ENCODE measurements at places on chromosomes 5 and 9. TPM values are rescaled to one million over a fixed set of nuclear protein-coding genes. Genes with fewer than 3 reads are reported as not detected.

MCCC2 gene
- 38.6 TPM for total RNA-seq

CMYA5 gene
- total RNA-seq = 2.8 TPM

- no peak for DNase-seq
Observed at GRCh38 chr5:141779503-141779973, 97.5 kb upstream of the ARAP3 start.

ALDOB gene
- not detected for total RNA-seq

CBY3 gene
- total RNA-seq = not detected

- DNase-seq = no peak
Observed at GRCh38 chr5:35183556-35183955, 46.7 kb downstream of the PRLR start.

DNA sequence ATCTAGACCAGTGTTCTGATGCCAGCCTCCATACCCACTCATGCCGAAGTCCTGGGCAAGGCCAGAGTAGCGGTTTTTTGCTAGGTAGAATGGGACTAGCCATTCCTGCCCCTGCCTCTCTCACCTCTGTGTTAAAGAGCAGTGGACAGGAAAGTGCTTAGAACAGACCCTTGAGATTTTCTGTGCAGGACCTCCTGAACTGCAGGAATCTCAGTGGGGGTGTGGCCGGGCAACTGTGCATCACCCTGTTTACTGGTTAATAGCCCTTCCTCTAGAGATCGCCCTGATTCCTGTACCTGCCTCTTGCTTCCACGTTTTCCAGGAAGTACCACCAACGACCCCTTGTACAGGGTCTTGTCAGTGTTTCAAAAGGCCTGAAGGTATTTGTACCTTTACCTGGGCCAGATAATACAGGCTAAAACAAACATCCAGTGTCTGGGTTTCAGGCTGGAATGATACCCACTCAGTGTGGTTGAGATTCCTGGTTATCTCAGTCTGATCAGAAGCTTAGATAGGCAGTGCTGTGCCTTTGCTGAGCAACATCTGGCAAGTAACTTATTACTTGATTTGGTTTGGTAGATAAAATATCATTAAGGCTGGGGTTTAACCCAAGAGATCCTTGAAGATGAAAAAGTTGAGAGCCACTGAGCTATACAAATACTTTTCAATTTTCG is 65.9 kb downstream of the RGS3 start:
- no peak for DNase-seq

GRCh38 chr5:8844206-8844605 is 701.7 kb downstream of the SEMA5A start:
- no peak for DNase-seq

FXN gene
- total RNA-seq = 1.6 TPM

DNA sequence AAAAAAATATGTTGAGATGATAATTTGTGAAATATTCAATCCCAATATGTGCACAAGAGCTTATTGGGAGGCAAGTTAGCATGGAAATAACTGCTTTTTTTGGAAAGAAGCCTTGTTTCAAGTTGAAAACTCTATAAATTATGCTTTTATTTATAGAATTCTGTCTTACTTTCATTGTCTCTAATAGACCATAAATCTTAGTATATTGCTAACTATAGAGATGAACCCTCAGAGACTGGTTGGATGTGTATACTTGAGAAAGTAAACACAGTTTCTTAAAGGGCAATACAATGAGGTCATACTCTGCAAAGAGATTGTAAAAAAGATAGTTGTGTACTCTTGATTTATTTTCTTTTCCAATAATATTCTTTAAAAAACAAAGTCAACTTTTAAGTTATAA is 530.3 kb downstream of the SPATA31D1 start:
- DNase-seq = no peak

DNA sequence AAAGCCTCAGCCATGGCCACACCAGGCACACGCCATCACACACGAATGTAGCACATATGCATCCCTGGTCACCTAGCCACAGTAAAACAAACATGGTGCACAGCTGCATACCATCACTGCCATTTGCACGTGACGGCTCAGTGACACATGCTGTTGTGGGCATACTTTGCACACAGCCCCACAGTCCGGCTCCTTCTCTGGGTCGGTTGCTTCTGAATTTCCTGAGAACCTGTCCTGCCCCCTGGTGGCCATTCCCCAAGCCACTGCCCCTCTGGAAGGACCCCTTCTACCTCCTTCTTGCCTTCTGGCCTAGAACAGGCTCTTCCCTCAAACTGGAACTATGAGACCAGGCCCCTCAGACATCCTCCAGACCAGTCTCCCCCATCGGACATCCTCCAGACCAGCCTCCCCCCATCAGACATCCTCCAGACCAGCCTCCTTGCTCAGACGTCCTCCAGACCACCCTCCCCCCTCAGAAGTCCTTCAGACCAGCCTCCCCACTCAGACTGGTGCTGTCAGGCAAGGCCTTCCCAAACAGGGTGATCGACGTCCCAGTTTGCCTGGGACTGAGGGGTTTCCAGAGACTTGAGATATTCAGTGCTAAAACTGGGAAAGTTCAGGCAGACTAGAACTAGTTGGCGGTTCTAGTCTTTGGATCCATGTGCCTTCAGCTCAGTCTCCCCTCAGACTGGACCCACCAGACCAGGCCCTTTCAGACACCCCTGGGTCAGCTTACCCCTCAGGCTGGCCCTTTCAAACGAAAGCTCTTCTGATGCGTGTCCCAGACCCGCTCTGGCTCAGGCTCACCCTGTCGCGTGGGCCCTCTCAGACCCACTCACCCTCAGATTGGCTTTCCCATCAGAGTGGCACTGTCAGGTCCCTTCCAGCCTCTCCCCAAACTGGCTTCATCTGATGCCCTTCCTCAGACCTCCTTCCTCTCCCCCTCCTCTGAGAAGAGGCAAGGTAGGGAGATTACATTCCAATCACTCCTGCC is 24.3 kb upstream of the ENHO start:
- DNase-seq = no peak

GRCh38 chr9:88992556-88992955 is 1.3 kb downstream of the S1PR3 start:
- no peak for DNase-seq

ZNF782 gene
- total RNA-seq = 3.9 TPM

FBN2 gene
- total RNA-seq = 7.6 TPM

MEGF9 gene
- total RNA-seq = 9.9 TPM

GRCh38 chr5:16727755-16728325 is 111.0 kb upstream of the RETREG1 start:
- no peak for DNase-seq

CNTLN gene
- total RNA-seq = 5.6 TPM

- no peak for DNase-seq
Observed at GRCh38 chr9:130144703-130145102, 27.5 kb upstream of the NCS1 start.

DNA sequence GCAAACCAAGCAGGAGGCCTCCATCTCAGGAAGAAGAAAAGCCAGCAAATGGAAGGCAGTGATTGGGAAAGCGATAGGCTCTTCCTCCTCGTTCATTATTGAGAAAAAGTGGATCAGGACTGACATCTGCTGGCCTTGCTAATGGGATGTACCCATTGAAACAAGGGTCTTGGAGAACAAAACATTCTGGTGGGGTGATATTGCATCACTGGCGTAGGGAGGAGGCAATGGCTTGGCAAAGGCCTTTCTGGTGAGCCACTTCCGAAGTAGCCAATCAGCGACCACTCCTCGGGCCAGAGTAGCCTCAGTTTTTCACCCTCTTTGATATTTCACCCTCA is 86.7 kb upstream of the NFIB start:
- peak; percentile 45 for DNase-seq

GRCh38 chr9:93451849-93452709 is 594 bp downstream of the FAM120A start:
- DNase-seq = no peak

DNA sequence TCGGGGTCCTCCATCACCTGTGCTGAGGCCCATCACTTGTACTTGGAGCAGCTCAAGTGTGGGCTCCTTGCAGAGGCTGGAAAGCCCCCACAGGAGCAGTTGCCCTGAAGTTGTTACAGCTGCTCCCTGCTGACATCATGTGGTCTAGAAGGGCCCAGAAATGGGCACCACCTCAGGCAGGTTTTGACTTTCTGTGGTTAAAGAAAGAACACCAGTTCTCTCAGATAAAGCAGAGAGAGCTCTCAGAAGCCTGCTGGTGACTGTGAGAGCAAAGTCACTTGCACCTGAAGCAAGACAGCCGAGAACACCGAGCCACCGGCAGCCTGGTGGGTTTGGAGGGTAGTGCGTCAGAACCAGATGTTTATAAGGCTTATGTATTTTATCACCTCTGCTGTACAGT is 70.4 kb downstream of the MVB12B start:
- DNase-seq = no peak

GRCh38 chr9:128787659-128788058 is 606 bp downstream of the TBC1D13 start:
- no peak for DNase-seq

PCDHB3 gene
- total RNA-seq = 0.22 TPM

GRCh38 chr5:60701321-60701968 is 1.5 kb upstream of the DEPDC1B start:
- no peak for DNase-seq

- no peak for DNase-seq
Observed at GRCh38 chr9:135797507-135798262, 95.7 kb downstream of the KCNT1 start.

DNA sequence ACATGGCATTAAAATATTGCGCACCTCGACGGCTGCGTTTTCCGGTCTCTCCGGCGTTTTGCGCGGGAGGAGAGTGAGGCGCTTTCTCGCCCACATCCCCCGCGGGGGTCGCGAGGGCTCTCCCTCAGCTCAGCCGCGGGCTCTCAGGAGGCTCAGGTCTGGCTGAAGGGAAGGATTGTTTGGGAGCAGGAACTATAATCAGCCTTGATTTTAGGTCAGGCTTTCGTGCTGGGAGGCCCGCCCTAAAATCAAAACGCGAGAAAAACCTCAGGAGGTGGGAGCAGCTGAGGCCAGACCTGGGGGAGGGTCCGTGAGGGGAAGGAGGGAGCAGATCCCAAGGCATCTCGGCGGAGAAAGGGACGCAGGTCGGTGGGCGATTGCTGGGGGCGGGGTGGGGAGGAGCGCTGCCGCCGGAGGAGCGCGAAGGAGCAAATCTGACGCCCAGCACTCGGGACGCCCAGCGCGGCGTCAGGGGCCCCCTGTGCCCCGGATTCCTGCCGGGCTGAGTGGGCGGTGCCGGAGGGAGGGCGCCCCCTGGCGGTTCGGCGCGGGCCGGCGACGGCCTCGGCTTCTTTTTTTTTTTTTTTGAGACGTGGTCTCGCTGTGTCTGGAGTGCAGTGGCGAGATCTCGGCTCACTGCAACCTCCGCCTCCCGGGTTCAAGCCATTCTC is 18.7 kb upstream of the RNF130 start:
- DNase-seq = no peak

CDKN2B-AS1 gene
- total RNA-seq = not detected

DNA sequence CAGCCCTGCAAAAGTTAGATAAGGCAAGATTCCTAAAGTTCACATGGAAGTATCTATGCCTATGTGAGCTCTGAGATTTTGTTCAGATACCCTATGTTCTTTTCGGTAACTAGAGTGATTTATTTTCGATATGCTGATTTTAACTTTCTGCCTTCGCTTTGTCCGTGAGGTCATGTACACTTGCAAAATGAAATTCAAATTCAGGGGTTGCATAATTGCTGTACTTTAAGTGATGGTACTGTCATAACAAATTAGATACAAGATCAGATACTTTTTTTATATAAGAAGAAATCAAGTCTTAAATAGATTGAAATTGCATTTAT is 350 bp upstream of the ECPAS start:
- no peak for DNase-seq

GRCh38 chr5:151280443-151280842 is 23.1 kb downstream of the SLC36A3 start:
- no peak for DNase-seq

DNA sequence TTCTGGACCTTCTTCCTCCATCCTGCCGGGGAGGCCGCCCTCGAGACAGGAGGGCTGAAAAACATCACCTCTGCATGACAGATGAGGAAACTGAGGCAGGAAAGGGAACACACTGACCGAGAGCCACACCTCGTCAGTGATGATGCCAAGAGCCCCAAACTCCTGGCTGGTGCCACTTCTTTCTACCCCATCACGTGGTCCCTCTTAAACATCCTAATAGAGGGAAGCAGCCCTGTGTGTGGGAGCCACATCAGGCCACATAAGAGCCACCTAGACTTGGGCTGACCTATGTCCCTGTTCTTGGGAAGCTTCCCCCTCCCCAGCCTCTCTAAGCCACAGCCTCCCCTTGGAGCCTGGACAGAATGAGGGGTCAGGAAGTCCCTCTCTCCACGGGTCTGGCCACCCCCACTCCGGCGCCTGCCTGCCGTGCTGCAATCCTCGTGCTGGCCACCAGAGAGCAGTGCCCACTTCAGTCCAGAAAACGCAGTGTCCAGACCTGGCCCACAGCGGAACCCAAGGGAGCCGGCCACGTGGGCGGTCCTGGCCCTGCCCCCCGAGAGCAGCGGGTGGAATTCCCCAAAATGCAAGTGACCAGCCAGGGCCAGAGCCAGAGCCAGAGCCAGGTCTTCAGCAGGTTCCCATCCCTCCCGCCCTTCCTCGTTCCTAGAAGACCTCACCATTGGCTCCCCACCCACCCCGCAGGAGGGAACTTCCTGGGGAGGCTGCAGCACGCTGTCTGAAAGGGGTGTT is 54.7 kb upstream of the SARDH start:
- no peak for DNase-seq

GRCh38 chr9:91220491-91221135 is 141.1 kb downstream of the AUH start:
- no peak for DNase-seq

DNA sequence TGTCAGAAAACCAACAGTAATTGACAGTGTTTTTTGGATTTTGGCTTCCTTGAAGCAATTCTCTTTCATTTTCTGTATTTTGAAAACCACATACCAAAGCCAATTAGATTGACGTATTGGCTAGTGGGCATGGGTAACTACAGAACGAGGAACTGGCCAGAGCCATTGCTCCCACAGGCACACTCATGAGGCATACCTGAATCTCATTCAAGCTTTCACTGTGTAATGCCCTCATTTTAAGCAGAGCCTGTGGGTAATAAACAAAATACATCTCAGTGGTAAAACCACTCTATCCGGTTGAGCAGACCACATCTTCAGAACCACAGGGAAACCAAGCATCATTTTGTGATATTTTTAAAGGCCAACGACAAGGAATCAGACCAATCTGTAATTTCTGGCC is 394.1 kb downstream of the ZNF608 start:
- no peak for DNase-seq

SHC3 gene
- 4.1 TPM for total RNA-seq

GRCh38 chr9:134902936-134903335 is 14.8 kb downstream of the FCN1 start:
- DNase-seq = no peak

PDE6A gene
- not detected for total RNA-seq

DNA sequence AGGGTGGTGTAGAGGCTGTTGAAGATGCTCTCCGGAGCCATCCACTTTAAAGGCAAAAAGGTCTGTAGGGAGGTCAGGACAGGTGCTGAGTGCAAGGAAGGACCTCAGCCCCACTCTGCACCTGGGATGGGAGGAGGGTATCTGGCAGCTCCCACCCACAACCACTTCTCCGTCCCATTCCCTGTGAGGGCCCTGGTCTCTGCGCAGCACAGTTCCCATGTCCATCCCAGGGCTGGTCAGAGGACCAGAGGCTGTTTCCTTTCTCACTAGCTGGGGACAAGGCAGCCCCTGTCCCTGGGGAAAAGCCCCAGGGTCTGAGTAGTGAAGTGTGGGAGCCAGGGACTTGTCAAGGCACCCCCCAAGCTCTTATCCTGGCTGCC is 33.7 kb upstream of the CSF1R start:
- no peak for DNase-seq

FOXI1 gene
- not detected for total RNA-seq

PCDHB6 gene
- not detected for total RNA-seq

GRCh38 chr5:145068721-145069120 is 766.4 kb downstream of the PRELID2 start:
- no peak for DNase-seq

Measured in epithelial cell of proximal tubule (primary cell).